ENCODE measurements at places on chromosomes 7 and 10.

DNA sequence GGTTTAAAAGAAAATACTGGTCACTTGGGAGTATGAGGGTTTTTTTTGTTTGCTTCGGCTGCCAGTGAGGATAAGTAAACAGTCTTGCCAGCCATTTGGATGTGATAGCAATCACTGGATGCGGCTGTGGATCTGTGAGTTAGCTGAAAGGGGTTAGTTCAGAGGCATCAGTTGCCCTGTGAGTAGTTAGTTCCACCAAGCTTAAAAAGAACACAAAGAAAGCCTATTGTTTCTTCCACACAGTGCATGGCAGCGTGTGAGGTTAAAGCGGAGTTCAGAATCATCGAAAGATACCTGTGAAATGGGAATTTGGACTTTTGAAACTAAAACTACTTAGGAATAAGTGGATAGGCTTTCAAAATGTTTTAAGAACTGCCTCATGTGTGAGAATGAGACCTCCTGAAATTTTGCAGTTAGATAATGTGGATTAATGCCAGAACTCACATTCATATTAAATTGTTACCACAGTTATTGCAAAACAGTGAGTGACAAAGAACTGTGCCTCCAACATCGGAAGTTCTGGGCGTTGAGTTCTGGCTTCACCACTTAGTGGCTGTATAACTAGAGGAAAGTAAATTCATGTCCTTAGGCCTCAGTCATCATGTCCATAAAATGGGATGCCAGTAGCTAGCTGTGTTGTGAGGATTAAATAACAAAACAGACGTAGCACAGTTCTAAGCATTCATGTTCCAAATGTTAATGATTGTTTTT, 31.3 kb downstream of the KIAA1217 start:
- DNase-seq: no peak

DNA sequence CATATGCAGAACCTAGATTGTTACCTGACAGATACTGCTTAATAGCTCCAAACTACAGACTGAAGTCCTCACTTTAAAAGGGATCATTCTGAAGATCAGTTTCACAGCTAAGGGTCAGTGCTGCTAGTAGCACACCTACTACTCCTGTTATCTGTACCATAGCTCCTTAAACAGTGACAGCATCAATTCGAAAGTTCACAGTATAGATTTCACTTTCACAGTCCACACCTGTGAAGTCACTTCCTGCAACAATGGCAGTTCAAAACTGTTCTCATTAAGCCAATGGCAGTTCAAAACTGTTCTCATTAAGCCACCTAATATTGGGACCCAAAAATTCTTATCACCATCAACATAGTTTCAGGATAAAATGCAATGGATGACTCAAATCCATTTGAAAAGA, 10.7 kb upstream of the FHIP2A start:
- no peak for DNase-seq

DNA sequence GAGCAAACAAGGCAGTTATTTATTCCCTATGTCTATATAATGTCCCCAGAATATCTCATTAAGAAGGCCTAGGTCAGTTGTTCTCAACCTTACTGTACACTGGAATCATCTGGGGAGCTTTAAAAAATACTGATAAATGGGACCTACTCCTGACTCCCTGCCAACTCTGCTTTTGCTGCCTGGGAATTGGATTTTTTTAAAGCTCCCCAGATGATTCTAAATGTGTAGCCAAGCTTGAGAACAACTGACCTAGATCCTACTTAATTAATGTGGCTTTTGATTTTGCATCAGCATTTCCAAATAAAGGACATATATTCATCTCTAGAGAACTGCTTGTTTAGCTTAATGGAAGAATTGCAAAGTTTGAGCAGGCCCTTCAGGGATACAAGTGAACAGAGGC, 91.7 kb upstream of the HPS1 start:
- DNase-seq: no peak

DNA sequence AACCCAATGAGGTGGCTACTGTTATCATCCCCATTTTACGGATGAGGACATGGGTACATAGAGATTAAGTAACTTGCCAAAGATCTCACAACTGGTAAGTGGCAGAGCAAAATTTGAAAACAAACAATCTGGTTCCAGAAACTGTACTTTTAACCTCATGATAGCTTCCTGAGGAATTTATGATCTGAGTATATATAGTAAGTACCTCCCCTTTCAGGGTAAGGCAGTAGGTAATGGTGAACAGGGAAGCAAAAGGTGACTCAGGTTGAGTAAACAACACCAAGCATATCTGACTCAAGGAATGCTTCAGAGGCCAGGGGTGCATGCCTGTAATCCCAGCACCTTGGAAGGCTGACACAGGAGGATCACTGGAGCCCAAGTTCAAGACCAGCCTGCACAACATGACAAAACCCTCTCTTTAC, 21.1 kb downstream of the KLLN start:
- DNase-seq: no peak

GRCh38 chr7:141123522-141123921, 49.7 kb downstream of the TMEM178B start:
- DNase-seq: no peak

GRCh38 chr10:73837072-73837471, 25.7 kb upstream of the NDST2 start:
- peak; percentile 67 for DNase-seq

GRCh38 chr7:50356945-50357268, 52.4 kb downstream of the IKZF1 start:
- no peak for DNase-seq

- no peak for DNase-seq
Observed at GRCh38 chr10:3666525-3667302, 118.3 kb downstream of the KLF6 start.

DNA sequence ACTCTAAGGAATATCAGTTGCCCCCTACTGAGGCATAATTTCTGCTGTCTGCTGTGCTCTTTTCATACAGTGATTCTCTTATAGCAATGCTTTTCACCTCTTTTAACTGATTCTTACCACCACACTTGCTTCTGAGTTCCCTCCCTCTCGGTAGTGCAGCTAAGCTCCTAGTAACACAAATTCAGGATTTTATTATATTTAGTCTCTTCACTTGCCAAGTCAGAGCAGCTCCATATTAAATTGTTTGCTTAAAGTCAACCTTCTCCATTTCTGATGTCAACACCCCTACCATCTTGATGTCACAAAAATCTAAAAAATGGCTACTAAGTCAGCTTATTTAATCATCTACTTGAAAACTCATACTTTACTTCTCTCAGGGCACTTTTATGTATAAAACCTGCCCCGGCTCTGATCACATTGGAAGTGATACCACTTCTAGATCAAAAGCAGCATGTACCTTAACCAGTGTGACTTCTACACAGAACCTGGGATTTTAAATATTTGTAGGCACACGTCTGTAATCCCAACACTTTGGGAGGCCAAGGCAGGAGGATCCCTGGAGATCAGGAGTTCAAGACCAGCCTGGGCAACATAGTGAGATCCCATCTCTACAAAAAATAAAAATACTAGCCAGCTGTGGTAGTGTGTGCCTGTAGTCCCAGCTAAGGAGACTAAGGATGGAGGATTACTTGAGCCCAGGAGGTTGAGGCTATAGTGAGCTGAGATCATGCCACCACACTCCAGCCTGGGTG, 55.3 kb downstream of the GDI2 start:
- no peak for DNase-seq

DNA sequence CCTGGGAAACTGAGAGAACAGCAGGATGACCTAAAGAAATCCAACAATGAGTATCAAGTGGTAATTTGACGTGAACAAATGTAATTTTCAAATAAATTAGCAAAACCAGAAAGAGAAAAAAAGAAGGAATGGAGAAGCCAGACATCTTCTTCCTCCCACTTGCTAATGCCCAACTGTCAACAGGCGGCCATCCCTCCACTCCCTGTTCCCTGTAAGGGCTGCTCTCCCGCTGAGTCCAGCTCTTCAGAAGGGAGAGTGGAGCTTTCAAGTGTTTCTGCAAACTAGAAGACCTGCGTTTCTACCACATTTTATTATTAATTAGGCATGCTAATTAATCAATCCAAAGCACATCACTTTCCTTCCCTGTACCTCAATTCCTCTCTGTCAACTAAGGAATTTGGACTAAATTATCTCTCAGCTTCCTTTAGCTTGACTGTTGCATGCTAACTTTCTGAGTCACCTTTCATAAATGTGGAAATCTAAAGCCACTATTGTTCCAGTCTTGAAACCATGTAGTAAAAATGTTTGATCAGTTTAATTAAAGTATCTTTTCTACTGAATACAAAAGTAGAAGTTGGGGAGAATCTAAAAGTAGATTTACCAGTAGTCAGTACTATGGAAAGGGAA, 48.4 kb upstream of the CUL1 start:
- peak; percentile 57 for DNase-seq

- DNase-seq: peak; percentile 27
Observed at GRCh38 chr7:40714363-40715052, 579.7 kb downstream of the SUGCT start.

DNA sequence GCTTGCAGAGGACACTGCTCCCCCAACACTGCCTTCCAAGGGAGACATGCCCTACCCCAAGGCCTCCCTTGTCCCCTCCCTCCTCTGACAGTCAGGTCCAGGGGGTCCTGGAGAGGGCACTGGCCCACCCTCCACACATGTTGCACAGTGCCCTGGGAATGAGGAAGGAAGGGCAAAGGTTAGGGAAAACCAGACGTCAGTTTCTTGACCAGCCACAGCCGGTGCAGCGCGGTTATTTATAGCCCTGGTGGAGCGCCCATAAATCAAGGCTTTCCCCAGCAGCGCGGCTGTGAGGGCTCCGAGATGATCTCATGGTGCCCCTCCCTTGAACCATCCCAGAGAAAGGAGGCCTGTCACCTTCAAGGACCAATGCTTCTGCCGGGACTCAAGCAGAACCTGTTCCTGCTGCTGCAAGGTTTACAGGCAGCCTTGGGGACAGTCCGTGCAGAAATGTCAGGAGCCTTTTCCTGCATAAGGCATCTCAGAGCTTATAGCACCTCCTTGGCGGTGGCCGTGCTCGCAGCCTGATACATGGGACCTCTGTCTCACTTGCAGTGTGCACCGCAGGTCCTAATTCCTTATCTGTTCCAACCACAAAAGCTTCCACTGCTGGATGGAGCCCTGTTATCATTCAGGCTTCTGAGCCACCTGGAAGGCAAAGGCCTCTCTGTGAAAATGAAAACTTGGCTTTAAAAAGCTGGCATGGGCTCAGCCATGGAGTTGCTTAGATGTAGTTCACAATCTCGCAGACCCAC, 127.3 kb downstream of the LHPP start:
- no peak for DNase-seq
